ENCODE measurements at places on chromosomes 4 and X. TPM values are rescaled to one million over a fixed set of nuclear protein-coding genes. Genes with fewer than 3 reads are reported as not detected.

- no peak for DNase-seq
These were observed 126.2 kb upstream of the ZDHHC15 start for GRCh38 chrX:75648803-75649588.

- no peak for DNase-seq
These were observed 103.5 kb downstream of the WWC2 start for GRCh38 chr4:183202523-183202922.

The NUDT10 gene
- total RNA-seq, result 39.1 TPM

- no peak for DNase-seq
These were observed 21.0 kb upstream of the EFNB1 start for GRCh38 chrX:68807818-68808217.

GRCh38 chrX:150870487-150871340, 27.8 kb downstream of the CD99L2 start:
- DNase-seq, result no peak

GRCh38 chrX:119482481-119483480, 14.5 kb downstream of the SLC25A5 start:
- peak; percentile 4 for DNase-seq

- no peak for DNase-seq
These were observed 142.0 kb downstream of the RTL3 start for GRCh38 chrX:78517124-78517523.

- no peak for DNase-seq
These were observed 450.8 kb upstream of the BOD1L1 start for GRCh38 chr4:14078326-14078725.

The BMP3 gene
- 6.2 TPM for total RNA-seq

GRCh38 chr4:76212851-76213414, 691 bp downstream of the SCARB2 start:
- DNase-seq, result no peak

- no peak for DNase-seq
These were observed 101.8 kb downstream of the SLITRK2 start for GRCh38 chrX:145919400-145919799.

- no peak for DNase-seq
These were observed 169.8 kb upstream of the GALNT7 start for GRCh38 chr4:172998527-172999469.

DNA sequence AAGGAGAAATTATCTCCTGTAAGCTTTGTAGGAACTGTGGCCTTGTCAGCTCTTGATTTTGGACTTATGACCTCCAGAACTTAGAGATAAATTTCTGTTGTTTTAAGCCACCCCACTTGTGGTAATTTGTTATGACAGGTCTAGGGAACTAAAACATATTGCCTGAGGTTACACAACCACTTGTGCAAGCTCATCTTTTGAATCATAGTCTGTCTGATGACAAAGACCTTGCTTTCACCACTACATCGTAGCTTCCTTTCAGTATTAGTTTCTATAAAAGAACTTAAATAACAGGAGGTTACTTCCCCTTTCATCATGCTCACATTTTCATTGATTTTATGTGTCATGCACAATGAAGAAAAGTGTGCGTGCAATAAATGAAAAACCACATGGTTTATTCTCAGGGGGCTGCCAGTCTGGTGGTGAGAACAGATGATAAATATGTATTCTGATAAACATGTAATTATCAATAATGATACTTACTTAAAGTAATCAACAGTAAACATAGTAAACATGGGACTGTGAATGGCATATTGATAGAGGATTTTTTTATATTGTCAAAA, 690.0 kb upstream of the HS3ST1 start:
- DNase-seq, result no peak

GRCh38 chr4:98557194-98557892, 101.1 kb downstream of the TSPAN5 start:
- DNase-seq, result no peak

The LRCH2 gene
- 58.2 TPM for total RNA-seq

DNA sequence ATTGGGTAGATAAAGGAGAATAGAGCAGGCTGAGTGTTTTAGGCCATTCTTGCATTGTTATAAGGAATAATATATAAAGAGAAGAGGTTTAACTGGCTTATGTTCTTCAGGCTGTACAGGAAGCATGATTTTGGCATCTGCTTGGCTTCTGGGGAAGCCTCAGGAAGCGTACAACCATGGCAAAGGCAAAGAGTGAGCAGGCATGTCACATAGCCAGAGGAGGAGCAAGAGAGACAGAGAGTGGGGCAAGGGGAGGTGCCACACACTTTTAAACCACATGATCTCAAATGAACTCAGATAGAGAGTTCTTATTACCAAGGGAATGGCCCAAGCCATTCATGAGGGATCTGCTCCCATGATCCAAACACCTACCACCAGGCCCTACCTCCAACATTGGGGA, 4.4 kb upstream of the METTL14 start:
- no peak for DNase-seq

DNA sequence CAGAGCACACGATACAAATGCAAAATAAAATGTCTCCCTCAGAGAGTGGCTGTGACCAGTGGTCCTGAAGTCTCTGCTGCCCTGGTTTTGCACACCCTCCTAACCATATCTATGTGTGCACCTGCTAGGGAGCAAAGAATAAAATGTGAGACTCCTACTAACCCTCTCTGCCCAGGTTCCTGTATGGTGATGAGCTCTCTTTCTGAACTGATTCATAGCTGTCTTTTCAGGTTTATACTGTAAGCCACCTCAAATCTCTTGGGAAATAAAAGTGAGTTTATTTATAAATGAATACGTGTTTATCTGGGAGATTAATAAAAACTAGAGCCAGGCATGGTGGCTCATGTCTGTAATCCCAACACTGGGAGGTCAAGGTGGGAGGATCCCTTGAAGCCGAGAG, 126.0 kb upstream of the RBPJ start:
- no peak for DNase-seq

The PITX2 gene
- total RNA-seq, result not detected

The EDA2R gene
- 0.62 TPM for total RNA-seq

DNA sequence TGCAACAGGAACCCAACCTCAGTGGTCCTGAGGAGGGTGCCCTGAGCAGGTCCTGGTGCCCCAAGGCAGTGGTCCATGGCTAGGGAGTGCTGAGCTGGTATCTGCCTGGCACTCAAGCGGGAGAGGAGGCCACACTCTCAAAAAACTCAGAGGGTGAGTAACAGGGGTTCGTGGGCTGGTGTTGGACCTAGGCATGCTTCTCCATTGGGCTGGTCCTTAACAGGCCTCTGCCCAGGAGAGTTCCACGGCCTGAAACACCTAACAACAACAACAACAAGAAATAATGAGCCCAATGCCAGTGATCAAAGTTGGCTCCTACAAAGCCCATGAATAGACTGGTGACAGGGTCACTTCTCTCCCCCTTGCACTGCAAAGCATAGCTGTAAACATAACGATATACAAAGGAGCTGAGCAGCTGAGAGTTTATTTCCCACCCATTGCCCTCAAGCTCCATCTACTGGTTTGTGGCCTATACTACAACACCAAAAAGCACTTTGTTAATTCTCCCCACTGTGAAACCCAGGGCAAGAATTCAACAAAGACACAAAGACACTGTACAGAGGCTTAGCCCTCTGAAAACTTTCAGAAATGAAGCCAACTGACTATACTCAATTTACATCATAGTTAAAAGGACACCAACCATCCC, 736.1 kb upstream of the ADGRL3 start:
- DNase-seq, result no peak

DNA sequence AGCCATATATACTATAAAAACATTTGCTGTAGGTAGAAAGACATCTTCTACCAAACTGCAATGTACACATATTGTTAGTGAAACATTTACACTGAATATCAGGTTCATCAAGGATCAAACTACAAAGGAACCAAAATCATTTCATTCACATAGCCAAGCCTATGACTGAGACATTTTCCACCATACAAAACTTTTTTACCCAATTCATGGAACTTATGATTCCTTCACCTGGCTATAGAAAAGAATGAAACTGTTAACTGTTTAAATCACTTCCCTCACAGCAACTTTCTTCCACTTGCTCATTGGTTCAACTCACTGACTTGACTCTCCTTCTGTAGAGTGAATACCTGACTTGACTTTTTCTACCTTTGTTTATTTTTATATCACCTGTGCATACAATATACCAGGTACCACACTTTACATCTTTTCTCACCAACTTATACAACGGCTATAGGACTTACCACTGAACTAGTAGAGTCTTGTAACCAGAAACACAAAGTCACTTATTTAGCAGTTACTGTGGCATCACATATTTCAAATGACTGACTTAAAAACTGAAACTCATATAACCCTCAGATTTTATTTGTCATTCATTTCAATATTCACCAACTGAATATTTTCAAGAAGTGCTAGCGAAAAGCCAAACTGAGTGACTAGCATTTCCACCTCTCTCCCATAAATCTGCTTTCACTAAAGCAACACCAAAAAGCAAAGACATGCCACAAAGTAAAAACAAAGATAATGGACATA, 30.9 kb downstream of the CAMK2D start:
- no peak for DNase-seq

- no peak for DNase-seq
These were observed 6.8 kb downstream of the MSX1 start for GRCh38 chr4:4866124-4866865.

DNA sequence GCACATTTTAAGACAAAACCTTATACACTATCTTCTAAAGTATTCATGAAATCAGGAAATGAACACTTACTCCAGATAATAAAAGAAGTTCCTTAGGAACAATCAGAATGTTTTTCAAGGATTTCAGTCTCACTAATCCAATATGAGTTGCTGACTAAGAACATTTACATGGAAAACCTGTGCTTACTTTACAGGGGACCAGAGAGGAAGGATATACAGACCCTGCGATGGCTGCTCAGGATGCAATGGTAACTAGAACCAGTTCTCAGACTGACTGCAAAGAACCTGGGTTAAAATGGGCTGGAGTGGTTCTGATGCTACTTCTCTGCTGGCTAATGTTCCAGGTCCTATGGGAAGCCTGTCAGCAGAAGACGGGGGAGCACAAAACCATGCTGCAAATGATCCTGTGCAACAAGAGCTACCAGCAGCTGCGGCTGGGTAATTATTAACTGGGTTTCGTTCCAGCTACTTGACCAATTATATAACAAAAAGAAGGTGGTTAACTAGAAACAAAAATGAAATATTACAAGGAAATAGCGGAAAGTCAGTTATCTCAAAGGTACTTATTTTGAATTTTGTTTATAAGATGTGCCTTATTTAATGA, 85.3 kb downstream of the ANXA10 start:
- DNase-seq, result no peak

DNA sequence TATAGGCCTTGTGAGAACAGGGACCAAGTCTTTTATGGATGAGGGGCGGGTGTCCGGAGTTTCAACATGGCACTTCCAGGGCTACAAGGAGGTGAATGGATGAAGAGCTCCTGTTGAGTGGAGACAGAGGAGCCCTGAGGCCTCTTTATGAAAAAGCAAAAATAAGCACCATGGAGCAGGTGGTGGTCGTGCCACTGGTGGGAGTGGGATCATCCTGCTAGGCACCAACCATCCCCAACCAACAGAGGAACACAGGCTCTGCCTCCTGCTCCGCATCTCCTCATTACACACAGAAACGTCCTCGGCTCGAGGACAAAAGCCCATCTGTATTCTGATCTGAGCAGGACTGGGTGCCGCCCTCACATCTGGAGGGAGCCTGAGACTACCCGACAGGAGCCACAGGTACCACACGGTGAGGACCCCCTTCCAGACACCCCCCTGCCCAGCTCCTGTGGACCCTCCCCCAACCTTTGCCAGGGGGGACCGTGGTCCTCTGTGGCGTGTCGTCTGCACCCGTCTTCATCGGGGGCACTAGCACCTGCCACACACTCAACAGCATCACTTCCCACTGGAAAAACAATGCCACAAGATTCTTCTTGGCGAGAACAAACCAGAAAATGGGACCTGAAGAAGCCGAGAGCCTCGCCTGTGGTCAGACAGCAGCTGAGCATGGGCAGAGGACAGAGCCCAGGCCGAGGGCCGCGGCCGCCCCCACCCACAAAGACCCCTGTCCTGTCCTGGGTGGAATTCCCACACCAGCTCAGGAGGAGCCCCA, 3.9 kb upstream of the PDE6B start:
- DNase-seq, result no peak

The ZNF711 gene
- total RNA-seq, result 127 TPM

GRCh38 chr4:561426-561825, 14.7 kb downstream of the TMEM271 start:
- no peak for DNase-seq

DNA sequence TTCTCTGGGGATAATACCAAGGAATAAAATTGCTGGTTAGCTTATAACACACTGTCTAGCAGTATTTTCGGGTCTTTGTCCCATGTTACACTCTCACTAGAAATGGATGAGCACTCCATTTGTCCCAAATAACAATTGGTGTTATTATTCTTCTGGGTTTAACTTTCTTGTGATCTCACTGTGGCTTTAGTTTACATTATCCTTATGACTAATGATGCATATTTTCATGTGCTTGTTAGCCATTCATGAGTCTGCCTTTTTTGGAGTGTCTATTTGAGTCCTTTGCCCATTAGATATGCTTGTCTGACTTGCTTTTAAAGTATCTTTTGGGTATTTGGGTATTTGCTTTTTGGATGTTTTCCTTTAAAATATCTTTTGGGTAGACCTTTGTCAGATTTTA, 372.9 kb upstream of the TENM3 start:
- DNase-seq, result no peak

The EFHC2 gene
- 1.9 TPM for total RNA-seq

The PCSK1N gene
- total RNA-seq, result 48.7 TPM

DNA sequence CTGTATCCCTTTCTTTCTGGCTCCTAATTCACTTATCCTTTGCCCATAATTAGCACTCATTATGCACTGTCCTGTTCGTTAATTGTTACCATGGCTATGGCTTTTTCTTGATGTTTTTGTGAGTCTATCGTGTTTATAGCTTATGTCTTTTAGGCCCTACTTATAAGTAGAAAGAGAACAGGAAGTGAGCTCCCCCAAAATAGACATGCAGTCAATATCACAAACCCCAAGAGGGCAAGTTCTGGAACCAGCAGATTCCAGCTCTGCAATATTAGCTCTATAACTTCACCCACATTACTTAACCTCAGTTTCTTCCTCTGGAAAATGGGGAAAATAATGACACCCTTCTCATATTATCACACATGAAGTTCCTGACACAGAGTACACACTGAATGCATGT, 7.4 kb upstream of the HS3ST1 start:
- DNase-seq, result no peak

- DNase-seq, result no peak
These were observed 5.3 kb upstream of the KIAA1210 start for GRCh38 chrX:119132961-119133360.

DNA sequence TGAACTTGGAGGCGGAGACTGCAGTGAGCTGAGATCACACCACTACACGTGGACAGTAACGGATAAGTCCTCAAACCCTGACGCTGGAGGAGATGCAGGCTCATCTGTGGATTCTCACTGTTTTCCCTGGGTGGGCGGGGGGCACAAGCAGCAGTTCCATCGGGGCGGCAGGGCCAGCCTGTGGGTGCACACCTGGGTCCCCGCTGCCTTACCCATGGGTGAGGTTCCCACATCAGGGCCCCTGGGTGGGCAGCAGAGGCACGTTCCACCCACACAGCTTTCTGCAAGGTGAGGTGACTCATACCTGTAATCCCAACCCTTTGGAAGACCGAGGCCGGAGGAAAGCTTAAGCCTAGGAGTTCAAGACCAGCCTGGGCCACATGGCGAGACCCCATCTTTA, 56.6 kb upstream of the MXD4 start:
- no peak for DNase-seq

- DNase-seq, result no peak
These were observed 231.5 kb upstream of the ATP6AP2 start for GRCh38 chrX:40349251-40349650.
